Endothelial cell of umbilical vein (primary cell): ENCODE measurements at places on chromosomes 4 and X. TPM values are rescaled to one million over a fixed set of nuclear protein-coding genes. Genes with fewer than 3 reads are reported as not detected.
A peak's percentile ranks its signal among the peaks of the same experiment; 100 is the strongest.

LONRF3 gene
- 7.9 and 13.3 TPM in 2 replicates for total RNA-seq

DNA sequence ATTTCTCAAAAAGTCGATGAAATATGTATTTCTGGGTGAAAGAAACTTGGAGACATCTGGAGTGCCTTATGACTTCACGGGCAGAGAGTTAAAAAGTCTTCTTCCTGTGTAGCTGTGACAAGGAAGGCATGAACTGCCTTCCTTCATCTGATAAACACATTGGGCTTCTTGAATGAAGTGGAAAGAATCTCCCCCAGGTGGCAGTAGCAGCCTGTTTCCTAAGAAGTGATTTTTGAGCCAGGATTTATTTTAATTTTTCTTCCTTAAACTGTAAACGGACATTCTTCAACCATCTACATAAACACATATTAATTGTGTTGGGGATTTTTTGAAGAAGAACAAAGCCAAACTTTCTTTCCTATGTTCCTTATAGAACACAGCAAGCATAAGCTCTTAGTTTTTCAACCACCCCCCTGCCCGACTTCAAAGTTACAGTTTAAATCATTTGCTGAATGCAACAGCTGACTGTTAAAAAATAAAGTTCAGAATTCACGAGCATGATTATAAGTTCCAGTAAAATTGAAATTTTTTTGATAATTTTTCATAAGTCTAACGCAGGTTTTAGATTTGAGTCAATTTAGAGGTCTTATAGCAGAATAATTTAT, 980 bp upstream of the GIMD1 start:
- DNase-seq: peak; percentile 85

- DNase-seq: no peak
Observed at GRCh38 chrX:97405031-97405660, 521.4 kb downstream of the RPA4 start.

DNA sequence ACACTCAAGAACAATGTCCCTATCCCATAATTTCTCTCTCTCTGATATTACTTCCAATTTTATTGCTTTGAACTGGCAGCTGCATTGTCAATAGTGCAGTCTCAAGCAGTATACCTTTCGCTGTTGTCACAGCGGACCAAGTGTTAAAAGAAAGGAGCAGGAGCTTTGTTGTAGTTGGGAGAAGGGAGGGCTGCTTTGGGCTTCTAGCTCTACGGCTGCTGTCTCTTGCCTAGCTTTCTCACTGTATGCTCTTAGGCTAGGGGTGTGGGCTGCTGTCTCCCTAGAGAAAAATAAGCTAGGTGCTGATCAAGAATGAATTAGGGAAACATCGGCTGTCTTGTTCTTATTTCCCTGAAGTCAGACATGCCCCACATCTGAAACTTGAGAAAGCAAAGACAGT, 52.5 kb downstream of the TRPC5OS start:
- no peak for DNase-seq

DNA sequence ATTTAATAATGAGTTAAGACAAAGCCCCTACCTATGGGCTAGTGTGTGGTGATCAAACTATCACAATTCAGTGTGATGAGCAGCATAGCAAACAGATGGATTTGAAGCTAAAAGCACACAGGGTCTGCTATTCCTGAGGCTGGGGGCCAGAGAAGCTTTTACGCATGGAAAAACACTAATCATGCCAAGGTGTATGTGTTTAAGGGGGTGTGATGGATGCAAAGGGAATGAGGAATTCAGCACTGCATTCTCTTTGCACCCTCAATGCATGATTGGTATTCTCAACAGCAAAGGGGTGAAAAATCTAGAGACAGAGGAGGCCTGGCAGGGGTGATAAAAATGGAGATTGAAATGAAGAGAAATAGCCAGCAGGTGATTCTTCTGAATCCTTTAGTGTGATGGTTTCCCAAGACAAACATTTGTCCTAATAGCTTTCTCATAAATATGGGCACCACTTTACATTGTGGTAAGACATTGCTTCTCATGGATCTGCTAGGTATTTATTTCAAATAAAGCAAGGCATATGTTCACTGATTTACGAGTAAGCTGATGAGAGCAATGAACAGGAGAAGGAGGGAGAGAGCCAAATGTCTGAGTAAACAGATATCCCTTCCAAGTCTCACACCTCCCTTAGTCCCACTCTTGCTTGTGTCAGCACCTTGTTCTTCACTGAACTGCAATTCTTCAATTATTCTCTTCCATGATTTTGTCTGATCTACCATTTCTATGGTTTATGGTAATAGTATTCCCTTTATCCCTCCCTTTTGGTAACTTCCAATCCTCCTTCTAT, 15.7 kb downstream of the C1QTNF7 start:
- no peak for DNase-seq

GRCh38 chr4:189802884-189803283, 137.8 kb upstream of the FRG1 start:
- no peak for DNase-seq

- DNase-seq: no peak
Observed at GRCh38 chr4:146470604-146471003, 51.1 kb downstream of the SLC10A7 start.

DNA sequence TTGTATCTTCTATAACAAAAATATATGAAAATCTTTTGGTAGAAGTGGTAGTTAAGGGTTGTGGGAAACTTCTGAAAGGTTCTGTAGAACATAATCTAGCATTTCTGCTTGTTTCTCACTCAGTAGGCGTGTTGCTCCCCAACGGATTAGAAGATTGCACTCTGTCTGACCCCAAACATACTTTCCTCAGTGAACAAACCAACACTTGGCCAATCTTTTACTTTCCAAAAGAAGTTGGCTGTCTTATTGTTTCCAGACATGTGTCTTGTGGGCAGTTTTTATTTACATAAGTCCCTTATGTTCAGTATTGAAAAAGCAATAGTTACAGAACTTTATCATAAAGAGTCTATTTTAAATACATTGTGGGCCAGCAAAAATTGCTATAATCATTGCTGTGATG, 312.8 kb upstream of the EPHA5 start:
- no peak for DNase-seq

- peak; percentile 92 for DNase-seq
Observed at GRCh38 chrX:39755143-39756032, 342.4 kb downstream of the BCOR start.

PASD1 gene
- not detected in 2 replicates for total RNA-seq

- no peak for DNase-seq
Observed at GRCh38 chr4:56427179-56427578, 8.2 kb downstream of the PPAT start.

- no peak for DNase-seq
Observed at GRCh38 chr4:83389756-83390505, 55.3 kb upstream of the HPSE start.

GRCh38 chrX:56228914-56229313, 3.2 kb upstream of the KLF8 start:
- no peak for DNase-seq

- DNase-seq: no peak
Observed at GRCh38 chrX:44392767-44393166, 49.3 kb upstream of the EFHC2 start.

DNA sequence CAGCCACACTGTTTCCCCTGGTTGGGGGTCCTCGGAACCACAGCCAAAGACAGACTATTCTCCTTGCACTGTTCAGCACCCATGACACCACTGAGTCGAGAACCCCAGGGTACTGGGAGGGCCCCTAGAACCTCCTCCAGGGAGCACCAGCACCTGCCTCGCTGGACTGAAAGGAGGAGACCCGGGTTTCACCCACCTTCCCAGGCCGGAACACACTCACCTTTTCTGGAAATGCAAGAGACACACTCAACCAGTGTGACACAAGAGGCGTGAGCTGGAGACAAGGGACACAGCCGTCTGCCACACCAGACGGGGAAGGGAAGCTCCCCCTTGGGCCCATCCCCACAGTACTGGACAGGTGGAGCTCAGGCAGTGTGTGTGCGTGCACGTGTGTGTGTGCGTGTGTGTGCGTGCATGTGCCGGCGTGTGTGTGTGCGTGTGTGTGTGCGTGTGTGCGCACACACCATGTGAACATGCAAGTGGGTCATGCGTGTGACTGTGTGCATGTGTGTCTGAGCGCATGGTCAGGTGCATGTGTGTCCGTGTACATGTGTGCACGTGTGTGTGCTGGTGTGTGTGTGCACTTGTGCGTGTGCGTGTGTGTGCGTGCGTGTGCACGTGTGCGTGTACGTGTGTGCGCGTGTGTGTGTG, 128.8 kb upstream of the NKX1-1 start:
- DNase-seq: no peak

GRCh38 chr4:7918981-7919380, 20.7 kb downstream of the AFAP1 start:
- peak; percentile 49 for DNase-seq

USP38 gene
- 17.0 and 18.1 TPM in 2 replicates for total RNA-seq

DNA sequence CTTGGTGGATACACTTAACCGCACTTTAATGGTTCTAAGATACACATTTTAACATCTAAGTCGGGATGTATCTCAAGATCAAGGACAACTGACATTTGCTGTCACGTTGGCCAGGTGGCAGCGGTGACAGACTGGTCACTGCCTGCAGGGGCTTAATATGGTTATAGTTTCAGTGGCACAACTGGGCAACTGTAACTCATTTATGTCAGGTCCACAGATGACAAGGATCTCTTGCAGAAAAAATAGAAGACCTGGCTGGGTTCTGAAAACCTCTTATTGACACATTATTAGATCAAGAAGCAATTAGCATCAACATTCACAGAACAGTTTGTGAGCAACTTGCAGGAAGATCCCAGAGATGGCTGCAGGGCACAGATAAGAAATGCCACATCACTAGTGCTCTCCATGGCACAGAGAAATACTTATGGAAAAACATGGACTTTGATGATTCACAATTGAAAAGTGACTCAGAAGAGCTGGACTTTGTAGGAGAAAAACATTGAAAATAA, 99.6 kb upstream of the SORBS2 start:
- peak; percentile 43 for DNase-seq

- DNase-seq: peak; percentile 8
Observed at GRCh38 chrX:3244955-3245354, 101.5 kb downstream of the MXRA5 start.

- DNase-seq: no peak
Observed at GRCh38 chrX:10628906-10629305, 8.5 kb upstream of the MID1 start.

GRCh38 chr4:84578540-84579402, 4.2 kb upstream of the CDS1 start:
- DNase-seq: peak; percentile 51

DNA sequence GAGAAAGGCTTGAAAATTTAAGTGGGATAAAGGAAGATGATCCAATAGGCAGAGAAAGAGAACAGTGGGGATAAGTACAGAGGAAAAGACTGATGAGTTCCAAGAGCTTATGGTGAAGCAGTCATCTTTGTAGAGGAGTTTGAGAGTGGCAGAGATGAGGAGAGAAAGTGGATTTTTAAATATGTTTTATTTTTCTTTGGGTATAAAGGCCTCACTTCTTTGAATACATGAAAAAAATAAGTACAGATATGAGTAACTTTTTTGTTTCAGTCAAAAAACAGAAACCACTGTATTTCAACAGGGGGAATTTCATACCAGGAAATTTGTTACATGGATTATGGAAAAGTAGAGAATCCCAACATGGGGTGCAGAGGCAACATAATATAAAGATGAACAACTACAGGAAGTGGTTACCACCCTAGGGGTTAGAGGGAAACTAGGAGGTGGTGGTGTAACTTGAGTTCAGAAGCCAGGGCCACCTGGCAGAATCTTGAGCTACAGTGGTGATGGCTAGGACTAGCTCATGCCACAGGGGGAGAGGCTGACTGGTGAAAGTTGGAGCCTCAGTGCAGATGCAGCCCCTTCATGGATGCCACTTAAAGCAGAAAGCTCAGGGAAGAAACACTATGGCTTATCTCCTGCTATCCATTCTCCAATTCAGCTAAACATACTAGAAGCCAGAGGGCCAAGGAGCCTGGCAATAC, 3.4 kb upstream of the CYBB start:
- DNase-seq: no peak
